Hematopoietic multipotent progenitor cell (in vitro differentiated cells): ENCODE measurements at places on chromosomes 6 and 20.

- DNase-seq, result no peak
Observed at GRCh38 chr6:117761610-117762009, 86.3 kb downstream of the NUS1 start.

DNA sequence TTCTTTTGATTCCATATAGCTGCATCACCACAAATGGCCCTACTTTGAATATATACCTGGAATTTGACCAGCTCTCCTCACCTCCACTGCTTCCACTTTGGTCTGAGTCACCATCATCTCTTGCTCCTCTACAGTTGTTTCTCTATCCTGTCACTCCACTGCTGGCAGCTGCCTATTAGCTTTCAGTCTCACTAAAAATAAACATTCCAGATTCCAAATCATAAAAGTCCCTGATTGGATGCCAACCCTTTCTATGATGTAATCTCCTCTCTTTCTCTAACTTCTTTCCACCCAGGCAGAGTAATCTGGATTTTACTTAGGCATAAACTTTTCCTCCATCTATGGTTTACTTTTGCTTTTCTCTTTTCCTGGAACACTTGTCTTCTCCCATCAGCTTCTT lies 49.1 kb downstream of the RFPL4B start:
- no peak for DNase-seq

DNA sequence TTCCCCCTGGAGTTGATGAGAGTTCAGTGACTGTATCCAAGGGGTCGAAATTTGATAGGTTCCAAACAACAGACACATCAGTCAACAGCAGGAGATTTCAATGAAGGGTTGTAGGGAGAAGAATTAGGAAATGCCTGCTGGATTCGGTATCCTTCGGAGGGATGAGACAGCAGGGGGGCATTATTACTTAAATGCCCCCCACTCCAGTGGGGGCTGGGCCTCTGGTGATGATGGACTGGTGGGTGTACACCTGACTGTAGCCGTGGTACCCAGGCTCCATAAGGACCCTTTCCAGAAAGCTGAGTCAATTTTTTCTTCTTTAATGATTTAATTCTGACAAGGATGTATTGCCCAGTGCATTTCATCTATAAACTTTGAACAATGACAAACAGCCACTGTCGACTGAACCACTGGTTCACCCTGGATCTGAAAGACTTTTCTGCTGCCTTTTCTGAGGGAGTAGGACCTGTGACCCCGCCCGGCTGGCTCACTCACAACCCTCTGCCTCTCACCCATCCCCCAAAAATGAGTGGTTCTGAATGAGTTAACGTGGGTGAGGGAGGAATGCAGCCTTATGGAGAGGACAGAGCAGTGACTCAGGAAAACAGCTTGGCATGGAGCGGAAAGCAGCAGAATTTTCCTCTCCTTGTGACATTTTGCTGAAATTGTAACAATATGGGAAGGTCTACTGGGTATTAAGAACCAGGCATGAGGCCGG lies 41.0 kb downstream of the ZMYND8 start:
- DNase-seq, result no peak

GRCh38 chr6:154457046-154457713 lies 53.3 kb downstream of the CNKSR3 start:
- DNase-seq, result no peak

- no peak for DNase-seq
Observed at GRCh38 chr20:63908008-63908682, 13.2 kb downstream of the DNAJC5 start.

GRCh38 chr6:43636308-43636659 lies 644 bp downstream of the MAD2L1BP start:
- no peak for DNase-seq

GRCh38 chr20:54067606-54068174 lies 2.7 kb downstream of the BCAS1 start:
- DNase-seq, result no peak

DNA sequence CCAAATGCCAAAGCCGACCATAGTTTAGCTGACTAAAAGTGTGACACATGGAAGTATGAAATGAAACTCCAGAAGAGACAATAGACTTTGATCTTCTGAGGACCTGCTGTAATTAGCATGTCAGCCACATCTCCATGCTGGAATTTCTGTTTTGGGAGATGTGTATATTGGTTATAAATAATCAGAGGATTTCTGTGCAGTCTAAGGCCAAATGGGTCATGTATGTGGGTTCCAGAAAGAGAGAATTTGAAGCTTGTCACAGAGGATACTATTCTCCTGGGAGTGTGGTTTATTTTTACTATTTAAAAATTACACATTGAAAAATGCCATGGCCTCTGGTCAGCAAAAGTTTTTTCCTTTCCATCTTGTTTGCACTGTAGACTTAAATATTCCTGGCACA lies 405.5 kb upstream of the PLCB4 start:
- DNase-seq, result no peak

DNA sequence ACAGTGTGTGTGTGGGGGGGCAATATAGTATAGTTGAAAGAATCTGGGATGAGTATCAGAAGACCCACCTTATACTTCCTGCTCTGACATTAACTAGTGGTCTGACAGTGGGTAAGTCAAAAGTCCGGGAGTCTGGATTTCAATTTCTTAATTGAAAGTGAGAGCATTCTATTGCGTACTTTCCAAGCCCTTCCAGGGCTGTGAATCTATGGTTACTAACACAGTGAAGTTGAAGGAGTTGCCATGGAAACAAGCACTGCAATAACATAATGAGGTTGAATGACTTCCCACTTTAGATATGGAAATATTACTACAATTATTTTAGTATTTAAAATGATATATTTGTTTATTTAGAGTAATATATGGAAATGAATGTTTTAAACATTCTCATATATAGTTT lies 80.2 kb downstream of the MLIP start:
- no peak for DNase-seq

DNA sequence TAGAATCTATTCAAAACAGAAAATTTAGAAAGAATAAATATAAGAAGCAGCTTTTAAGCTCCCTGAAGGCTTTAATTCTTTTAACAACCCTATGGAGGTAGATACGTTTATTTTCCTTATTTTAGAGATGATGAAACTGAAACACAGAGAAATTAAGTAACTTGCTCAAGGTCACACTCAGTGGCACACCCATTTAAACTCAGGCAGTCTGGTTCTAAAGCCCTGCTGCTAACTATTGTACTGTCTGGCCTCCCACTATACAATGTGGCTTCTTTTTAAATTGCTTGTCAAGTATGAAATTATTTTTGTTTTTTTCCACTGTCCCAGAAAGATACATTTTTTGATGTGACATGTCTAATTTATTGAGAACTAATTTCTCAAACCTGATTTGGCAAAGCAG lies 55.7 kb downstream of the FAM217A start:
- no peak for DNase-seq

DNA sequence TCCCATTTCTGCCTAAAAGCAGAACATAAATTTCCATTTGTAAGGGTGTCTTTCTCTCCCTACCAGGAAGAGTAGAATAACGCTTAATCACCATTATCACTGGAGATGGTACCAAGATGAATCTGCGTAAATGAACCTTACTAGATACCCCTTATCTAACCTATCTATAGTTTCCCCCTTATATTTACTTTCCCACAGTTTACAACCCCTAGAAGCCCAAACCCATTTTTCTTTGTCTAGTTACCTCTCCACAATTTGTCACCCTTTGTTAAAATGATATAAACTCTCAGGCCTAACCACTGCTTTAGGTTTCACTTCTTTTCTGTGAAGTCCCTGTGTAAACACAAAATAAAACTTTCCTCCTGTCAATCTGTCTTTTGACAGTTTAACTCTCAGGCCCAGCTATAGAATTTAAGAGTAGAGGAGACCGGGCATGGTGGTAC lies 45.5 kb downstream of the PCNA start:
- DNase-seq, result no peak

DNA sequence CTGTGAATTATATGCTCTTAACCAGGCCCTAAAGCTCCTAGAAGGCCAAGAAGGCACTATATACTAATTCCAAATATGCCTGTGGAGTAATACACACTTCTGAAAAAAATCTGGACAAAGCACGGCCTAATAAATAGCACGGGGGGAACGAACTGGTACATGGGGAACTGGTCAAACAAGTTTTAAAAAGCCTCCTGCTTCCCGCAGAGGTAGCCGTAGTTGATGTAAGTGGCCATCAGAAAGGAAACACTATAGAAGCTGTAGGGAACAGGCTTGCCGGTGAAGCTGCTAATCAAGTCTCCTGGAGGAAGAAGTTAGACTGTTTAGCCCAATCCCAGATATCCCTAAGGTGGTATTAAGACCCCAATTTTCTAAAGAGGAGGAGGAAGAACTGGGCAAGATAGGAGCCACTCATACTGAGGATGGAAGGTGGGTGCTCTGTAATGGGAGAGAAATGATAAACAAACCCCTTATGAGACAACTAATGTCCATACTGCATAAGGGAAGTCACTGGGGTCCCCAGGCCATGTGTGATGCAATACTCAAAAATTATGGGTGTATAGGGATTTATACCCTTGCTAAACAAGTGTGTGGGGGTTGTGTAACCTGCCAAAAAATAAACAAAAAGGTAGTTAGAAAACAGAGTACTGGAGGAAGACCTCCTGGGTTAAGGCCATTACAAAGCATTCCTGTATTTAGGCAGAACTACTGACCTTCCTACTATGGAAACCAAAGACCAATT lies 27.1 kb upstream of the ZNF318 start:
- no peak for DNase-seq

DNA sequence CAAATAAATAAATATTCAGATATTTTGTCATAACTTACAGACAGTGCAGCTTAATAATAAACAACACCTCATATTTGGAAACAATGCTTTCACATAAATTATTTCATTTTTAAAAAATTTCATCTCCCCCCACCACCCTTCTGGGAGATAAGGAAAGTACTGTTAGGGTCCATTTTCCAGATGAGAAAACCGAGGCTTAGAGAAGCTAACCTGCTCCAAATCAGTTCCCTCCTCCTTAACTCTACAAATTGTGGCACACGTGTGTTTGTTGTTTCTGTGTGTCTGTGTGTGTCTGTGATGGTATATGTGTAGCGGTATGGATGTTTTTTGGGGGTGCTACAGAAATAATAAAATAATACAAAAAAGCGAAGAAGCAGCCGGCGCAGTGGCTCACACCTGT lies 54.2 kb upstream of the NAA20 start:
- no peak for DNase-seq

GRCh38 chr6:16057446-16057845 lies 71.4 kb upstream of the MYLIP start:
- no peak for DNase-seq

- DNase-seq, result no peak
Observed at GRCh38 chr6:139486476-139486799, 112.0 kb upstream of the CITED2 start.

GRCh38 chr6:24909241-24910216 lies 26.2 kb downstream of the RIPOR2 start:
- DNase-seq, result no peak

- no peak for DNase-seq
Observed at GRCh38 chr6:126628125-126628524, 288.2 kb downstream of the CENPW start.

DNA sequence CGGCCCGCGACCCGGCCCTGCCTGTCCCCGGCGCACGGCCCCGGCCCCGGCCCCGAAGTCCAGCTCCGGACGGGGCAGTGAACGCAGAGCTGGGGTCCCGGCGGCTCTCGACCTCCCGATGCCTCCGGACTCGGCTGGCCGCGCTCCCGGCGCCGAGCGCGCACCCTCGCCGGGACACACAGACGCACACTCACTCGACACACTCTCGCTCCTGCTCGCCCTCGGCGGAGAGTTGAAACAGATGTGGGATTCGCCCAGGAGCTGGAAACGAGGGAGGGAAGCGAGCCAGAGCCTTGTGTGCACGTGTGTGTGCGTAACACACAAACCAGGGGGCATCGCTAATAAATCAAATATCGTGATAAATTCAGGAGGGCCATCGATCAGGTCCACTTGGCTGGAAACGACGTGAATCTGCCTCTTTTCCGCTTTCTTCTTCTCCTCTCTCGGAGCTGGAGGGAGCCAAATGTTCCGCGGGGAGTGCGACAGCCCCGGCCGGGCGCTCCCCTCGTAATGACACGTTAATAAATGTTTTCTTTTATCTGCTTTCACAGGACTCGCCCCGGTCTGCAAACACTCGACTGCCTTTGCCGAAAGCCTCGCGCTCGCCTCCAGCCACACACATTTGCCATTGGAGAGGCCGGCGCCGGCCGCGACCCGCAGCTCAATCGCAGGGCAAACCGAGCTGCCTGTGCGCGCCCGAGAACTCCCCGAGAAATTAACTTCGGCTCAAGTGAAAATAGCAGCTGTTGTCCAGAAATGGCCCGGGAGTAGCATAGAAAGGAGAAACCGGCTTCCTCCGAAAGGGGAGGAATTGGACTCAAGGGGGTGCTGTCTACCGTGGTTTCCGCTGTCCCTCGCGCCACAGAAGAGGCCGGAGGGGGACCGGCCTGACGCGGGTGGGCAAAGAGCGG lies 828 bp upstream of the SULF2 start:
- DNase-seq, result peak; percentile 41

GRCh38 chr20:53941680-53942471 lies 128.5 kb downstream of the BCAS1 start:
- DNase-seq, result no peak

GRCh38 chr6:81640891-81641290 lies 111.6 kb downstream of the TENT5A start:
- DNase-seq, result no peak

DNA sequence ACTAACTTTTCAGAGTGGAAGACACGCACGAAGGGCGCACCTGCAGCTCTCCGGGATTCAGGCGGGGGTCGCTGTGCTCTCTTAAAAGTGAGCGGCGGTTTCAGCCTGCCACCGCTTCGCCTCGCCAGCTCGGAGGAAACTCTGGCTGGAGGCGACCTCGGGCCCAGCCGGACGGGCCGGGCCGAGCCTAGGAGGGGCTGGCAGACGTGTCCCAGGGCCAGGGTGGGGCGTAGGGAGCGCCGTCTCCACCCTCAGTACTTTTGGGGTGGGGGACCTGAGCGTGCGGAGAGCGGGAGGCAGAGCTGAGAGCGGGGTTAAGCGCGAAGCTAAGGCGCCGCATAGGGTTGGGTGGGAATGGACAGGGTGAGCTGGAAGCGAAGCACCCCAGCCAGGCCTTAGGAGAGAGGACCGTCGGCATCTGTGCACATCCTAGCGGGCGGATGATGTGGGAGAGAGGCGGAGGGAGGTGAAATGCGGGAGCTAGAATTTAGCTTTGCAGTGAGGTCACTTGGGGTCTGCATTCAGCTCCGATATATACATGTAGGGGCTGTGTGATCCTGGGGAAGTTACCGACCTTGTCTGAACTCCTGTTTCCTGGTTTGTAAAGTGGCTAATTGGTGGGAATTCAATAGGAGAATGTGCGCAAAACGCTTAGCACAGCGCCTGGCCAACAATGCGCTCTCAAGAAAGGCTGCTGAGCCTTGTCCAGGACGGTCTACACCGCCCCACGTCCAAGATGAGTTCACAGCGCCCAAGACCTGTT lies 6.5 kb upstream of the TFAP2A start:
- no peak for DNase-seq
